Amniotic epithelial cell (primary cell): ENCODE measurements at places on chromosomes 4 and X.

DNA sequence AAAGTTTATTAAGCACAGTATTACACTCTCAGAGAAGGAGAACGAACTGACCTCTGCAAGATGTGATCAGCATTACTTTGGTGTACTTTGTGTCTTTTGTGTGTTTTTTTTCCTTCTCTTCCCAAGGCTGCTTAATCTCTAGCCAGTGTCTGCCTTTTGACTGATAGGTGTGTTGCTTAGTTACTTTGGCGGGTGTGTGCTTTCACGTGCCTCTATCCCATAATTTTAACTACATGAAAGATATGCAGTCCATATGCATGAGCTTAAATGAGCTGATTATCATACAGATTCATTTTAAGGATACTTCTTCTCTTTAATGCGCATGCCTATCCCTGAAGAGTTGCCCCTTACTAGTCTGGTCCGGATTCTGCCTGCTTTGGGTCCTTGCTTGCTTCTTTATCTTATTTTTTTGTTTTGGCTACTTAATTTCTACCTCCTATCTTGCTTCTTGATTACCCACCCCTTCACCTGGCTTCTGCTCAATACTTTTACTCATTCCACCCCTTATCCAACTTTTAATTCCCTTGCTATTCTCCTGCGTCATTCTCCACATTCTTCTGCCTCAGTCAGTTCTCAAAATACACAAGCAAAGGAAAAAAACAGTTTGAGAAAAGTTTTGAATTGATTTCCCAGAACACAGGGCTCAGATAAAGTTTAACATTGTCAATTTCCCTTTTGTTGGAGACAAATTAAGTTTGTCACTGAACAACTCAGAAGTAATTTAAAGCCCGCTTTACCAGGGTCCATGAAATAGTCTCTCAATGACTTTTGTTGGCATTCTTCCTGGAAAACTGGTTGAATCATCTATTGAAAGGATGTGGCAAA, 182.0 kb downstream of the TENT5D start:
- no peak for DNase-seq

DNA sequence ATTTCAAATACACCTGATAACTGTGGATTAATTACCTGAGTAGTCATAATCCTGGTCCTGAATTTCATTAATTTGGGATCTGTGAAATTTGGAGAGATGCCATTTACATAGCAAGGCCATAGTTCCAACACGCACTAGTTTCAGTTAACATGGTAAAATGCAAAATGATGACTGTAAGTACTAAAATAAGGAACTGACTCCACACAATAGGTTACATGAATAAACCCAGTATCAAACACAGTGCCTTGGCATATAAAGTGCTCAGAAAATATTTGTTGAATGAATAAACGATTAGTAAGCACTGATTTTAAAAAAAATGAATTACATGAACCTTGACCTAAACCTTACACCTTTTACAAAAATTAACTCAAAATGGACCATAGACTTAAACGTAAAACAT, 9.0 kb downstream of the FBXO8 start:
- DNase-seq: no peak

- DNase-seq: no peak
Observed at GRCh38 chr4:5890063-5890727, 2.7 kb downstream of the CRMP1 start.

- DNase-seq: peak; percentile 89
Observed at GRCh38 chrX:119669424-119670037, 23.4 kb downstream of the SEPTIN6 start.

DNA sequence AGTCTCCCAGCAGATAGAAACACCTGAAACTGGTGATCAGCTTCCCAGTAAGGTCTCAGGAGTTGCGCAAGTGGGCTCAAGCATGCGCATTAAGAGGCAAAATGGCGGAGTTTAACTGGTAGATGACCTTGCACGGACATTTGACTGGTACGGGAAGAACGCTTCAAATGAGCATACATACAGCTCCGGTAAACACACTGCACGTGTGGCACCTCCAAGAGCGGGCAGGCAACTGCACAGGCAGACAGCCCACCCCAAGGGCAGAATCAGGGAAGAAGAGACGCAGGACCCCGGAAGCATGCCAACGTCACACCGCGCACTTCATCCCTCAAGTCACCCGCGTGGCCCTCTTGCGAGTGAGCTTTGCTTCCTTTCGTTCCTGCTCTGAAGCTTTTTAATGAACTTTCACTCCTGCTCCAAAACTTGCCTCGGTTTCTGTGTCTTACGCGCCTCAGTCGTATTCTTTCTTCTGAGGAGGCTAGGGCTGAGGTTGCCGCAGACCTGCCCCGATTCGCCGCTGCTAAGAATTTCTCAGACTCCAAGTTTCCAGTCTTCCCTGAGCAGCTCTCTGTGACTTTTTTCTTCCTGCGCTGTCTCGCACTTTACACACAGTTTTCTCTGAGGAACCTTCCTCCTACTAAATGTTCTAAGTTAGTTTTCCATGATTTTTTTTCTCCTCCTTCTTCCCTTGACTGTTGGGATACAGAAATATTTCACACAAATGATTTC, 180.7 kb upstream of the ZFP42 start:
- DNase-seq: no peak

GRCh38 chr4:61638591-61638990, 438.5 kb downstream of the ADGRL3 start:
- peak; percentile 60 for DNase-seq

GRCh38 chr4:136227315-136227714, 1305.0 kb downstream of the PCDH18 start:
- DNase-seq: no peak

GRCh38 chr4:156036496-156036895, 82.8 kb upstream of the CTSO start:
- no peak for DNase-seq

- DNase-seq: peak; percentile 69
Observed at GRCh38 chrX:11913001-11913400, 155.0 kb downstream of the MSL3 start.

DNA sequence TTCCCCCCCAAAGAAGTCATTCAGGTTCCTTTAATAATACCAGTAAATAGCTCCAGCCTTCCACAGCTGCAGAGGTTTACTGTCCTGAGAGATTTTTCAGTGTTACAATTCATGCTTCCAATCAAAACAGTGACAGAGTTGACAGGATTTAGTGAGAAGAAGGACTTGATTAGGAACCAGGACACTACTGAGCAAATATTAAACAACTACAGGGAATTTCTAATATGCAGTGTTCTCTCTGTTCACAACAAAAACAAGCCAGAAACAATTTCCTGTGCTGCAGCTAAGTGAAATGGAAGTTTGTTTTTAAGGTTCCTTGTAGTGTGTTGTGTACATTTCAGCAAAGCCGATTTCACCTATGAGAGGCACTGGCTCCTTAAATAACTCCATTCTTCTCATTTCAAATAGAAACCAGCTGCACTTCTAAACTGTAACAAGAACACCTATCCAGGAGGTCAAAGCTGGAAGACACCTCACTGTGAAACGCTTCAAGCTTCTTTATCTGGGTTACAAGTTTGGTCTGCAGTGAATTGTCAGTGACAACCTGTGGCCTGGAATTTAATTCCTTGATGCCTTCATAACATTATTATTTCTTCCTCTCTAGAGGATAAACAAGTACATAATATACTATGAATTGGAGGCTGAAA, 149.3 kb downstream of the RASL11B start:
- no peak for DNase-seq

- DNase-seq: no peak
Observed at GRCh38 chr4:112726041-112726440, 89.1 kb downstream of the LARP7 start.

- no peak for DNase-seq
Observed at GRCh38 chr4:99293357-99293756, 2.6 kb upstream of the ADH1A start.

- no peak for DNase-seq
Observed at GRCh38 chr4:1338752-1339414, 8.1 kb upstream of the UVSSA start.

- DNase-seq: peak; percentile 87
Observed at GRCh38 chr4:40613456-40613855, 16.2 kb downstream of the RBM47 start.

DNA sequence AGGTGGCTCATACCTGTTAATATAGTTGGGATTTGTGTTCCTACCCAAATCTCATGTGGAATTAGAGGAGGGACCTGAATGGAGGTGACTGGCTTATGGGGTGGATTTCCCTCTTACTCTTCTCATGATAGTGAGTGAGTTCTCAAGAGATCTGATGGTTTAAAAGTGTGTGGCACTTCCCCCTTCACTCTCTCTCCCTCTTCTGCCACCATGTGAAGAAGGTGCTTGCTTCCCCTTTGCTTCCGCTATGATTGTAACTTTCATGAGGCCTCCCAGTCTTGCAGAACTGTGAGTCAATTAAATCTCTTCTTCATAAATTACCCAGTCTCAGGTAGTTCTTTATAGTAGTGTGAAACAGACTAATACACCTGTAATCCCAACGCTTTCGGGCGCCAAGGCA, 28.3 kb upstream of the WDR19 start:
- no peak for DNase-seq

DNA sequence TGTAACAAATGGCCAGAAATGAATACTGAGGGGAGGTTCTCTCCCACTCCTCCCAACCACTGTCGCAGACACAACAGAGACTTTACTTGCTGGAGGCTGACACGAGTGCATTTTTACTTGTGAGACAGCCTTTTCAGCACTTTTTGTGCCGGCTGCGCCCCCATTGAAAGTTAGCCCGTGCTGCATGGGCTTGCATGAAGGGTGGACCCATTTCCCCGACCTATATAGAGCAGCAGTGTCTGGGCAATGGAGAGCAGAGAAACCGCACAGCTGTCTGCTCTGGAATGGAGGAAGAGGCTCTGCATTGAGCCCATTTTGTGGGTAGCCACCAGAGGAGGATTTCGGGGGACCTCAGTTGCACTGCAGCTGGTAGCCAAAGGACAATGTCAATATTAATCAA, 208.8 kb downstream of the UGT8 start:
- DNase-seq: no peak

- DNase-seq: no peak
Observed at GRCh38 chrX:19761554-19762295, 125.7 kb downstream of the SH3KBP1 start.

GRCh38 chrX:69493193-69493592, 10.9 kb upstream of the NALF2 start:
- no peak for DNase-seq

DNA sequence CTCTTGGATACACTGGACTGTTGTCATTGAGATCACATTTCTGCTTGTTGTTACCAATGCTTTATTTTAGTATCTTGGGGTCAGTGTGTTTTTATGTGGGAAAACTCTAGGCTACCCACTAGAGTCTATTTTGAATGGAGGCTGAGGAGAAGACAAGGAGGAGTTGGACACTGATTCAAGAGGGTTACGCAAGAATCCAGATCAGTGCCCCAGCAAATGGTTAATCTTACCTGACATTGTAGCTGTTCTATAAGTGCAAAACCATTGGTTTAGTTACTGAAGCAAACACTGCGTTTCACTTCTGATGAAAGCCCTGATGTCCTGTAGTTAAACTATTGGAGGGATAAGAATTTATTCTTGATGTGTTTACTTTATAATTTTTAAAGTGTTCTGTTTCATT, 331.1 kb upstream of the NR3C2 start:
- DNase-seq: no peak

GRCh38 chrX:44873415-44874276, 658 bp downstream of the KDM6A start:
- DNase-seq: peak; percentile 18

DNA sequence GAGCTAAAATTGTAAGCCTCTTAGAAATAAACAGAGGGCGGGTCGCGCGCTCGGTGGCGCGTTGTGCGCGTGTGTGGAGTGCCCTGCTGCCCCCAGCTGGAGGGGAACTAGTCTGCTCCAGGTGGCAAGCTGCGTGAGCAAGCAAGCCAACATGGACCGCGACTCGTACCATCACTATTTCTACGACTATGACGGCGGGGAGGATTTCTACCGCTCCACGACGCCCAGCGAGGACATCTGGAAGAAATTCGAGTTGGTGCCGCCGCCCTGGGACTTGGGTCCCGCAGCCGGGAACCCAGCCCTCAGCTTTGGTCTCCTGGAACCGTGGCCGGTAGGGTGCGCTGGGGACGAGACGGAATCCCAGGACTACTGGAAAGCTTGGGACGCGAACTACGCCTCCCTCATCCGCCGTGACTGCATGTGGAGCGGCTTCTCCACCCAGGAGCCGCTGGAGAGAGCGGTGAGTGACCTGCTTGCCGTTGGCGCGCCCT, 66.1 kb downstream of the DNAAF6 start:
- DNase-seq: no peak

DNA sequence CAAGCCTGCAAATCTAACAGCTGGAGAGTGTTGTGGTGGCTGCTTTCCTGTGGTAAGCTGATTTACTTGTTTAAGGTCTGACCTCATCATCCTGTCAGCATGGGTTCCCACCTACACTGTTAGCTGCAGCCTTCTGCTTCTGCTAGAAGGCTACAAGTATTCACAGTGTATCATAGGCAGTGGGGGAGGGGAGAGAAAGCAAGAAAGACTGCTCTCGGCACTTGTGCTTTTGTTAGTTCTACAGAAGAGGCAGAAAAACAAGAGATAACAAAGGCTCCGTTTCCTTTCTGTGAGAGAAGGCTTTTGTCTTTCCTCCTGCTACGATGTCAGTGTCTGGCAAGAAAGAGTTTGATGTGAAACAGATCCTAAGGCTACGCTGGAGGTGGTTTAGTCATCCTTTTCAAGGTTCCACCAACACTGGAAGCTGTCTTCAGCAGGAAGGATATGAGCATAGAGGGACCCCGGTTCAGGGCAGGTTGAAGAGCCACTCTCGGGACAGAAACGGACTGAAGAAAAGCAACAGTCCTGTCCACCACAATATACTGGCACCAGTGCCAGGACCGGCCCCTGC, at the start of gene KLHL4:
KLHL4 (plus strand) TSS at position 232 of the 571 bp plus-strand sequence; CDS start at position 324, 92 bp downstream.
- DNase-seq: peak; percentile 96

DNA sequence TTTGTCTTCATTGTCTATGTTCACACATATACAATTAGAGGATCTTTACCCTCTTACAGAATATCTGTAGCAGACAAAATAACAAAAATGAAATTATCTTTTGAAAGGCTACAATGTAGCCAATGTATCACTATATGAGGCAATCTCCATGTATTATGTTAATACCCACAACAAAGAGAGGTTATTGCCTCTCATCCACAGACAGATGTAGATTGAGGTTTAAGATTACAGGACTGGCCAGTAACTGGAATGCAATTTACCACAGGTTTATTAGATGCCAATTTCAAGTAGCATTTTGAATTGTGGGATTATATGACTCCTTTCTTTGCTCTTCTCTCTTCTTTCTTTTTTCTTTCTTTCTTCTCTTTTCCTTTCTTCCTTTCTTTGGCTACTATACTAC, 242.6 kb downstream of the ANKRD50 start:
- no peak for DNase-seq

GRCh38 chrX:43702079-43702524, 46.0 kb downstream of the MAOA start:
- DNase-seq: no peak

DNA sequence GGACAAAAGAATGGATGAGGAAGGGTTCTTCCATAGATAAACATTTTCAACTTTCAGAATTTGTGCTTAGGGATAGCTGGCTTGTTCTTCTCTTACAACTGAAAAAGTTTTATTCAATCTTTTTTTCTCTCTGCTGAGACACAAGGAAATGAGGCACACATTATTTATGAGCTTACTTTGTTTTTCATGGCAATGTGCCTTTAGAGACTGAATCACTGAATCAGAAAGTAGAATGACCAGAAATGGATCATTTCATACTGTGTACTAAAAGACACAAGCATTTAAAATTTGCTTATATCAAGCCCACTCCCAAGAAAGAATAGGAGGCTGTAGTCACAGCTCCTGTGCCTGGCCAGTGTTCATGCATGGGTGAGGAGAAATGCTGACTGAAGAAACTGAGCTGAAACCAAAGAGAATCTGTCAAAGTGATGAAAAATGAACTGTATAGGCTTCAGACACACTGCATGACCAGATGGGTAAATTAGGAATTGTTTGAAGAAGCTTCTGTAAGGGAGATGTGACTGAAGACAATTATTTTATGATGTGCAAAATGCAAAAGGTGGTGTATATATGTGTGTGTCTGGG, 413.8 kb downstream of the RAPGEF2 start:
- no peak for DNase-seq
